GM04503 (cell line): ENCODE measurements at places on chromosomes 11 and 22.

GRCh38 chr11:60121264-60121663 is 32.8 kb downstream of the MS4A2 start:
- DNase-seq: no peak

DNA sequence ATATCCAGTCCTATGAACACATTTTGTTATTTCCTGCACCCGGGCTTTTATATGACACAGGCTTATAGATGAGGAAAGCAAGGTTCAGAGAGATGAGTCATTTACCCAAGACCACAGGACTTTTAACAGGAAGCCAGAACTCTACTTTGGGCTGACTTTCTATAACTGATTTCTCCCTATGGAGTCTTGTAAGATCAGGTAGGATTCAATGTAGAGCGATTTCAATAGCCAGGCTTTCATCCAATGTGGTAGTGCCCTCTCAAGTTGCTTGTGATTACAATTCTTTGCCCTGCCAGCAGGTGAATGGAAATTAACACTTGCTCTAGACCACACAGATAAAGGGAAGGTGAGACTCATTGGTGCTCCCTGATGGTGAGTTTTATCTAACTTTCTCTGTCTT is 378.3 kb downstream of the INSC start:
- no peak for DNase-seq

GRCh38 chr11:94504689-94505293 is 7.5 kb upstream of the C11orf97 start:
- no peak for DNase-seq

DNA sequence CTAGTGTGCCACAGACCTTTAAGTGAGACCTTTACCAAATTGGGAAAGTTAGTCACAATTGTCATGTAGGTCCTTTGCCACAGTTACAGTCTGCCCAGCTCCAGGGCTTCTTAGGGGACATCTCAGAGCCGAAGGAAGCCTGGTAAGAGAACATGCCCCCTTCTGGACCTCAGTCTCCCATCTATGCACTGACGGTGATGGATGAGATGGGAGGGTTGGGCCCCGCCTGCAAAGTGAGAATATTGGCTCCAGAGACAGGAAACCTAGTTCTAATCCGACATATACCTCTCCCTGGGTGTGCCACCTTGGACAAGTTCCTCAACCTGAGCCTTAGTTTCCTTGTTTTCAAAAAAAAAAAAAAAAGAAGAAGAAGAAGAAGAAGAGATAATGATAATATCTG is 85.1 kb upstream of the NAV2 start:
- DNase-seq: no peak

DNA sequence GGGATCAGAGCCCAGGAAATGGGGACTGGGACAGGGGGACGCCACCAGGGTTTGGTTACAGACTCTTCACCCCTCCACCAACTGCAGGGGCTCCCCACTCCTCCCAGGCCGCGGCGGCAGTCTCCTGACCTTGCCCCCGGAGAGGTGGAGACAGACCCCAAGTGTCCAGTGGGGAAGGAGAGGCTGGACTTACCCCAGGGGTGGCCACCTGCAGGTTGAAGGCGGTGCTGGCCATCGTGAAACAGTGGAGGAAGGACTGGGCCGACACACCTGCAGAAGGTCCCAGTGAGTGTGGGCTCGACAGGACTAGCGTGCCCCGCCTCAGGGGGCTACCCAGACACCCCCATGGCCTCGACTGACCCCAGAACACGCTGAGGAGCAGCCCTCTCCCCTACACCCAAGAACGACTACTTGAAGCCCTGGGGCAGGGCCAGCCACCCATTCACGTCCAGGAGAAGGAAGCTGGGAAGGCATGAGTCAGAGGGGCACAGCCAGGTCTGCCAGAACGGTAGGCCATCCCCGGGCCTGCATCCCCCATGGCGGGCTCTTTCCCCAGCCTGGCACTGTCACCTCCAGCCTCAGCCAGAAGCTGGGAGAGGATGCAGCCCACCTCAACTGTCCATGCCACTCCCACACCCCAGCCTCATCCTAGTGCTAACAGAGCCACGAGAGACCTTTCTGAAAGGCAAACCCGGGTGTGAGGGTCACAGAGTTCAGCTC is 2.3 kb downstream of the GATD1 start:
- DNase-seq: no peak

GRCh38 chr11:832529-833113 is at the start of gene CD151:
CD151 (plus strand) TSS chr11:832952; CDS start chr11:836070, 3,118 bp downstream.
- DNase-seq: no peak

DNA sequence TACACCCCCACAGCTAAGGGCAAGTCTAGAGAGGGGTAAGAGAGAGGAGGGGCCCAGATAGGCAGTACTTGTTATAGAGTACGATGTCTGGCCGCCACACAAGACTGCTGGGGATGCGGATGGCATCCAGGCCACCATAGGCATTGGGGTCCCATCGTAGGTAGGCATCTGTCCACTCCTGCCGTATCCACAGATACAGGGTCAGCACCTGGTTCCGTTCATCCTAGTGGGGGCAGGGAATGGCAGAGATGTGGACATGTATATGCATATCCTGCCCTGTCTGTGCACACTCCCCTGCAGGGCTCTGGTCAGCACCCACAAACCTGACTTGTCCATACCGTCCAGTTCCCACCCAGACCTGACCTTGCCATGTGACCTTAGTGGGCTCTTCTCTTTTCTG is 2.1 kb downstream of the CHRNA10 start:
- DNase-seq: no peak

DNA sequence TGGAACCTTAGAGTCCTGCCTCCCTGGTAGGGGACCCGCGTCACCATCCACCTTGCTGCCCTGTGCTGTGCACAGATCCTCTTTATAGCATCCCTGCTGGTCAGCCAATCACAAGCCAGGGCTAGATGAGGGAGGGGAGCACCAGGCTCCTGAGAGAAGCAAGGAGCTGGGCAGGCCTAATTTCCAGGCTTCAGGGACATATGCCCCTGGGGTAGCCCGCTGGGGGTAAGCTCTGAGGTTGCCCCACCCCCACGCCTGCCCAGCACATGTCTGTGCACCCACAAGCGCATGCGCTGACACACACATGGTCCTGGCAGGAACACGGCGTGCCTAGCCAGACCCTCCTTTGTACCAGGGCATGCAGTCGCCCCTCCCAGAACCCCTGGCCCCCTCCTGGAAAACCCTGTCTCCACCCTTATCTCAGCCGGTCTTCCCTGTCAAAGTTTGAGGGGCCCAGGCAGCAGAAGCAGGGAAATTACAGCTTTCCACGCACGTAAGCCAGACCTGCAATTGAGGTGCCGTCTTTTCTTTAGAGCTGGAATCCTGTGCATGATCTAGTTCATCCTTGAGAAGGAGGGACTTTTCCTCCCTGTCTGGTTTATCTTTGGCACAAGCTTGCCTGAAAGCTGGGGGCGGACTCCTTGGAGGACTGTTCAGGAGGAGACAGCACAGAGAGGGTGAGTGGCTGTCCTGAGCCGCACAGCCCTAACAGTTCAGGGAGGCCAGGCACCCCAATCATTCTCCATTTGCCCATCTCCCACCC is 2.1 kb downstream of the SSTR3 start:
- DNase-seq: no peak
